ENCODE measurements at places on chromosomes 12 and 14.
A peak's percentile ranks its signal among the peaks of the same experiment; 100 is the strongest.

DNA sequence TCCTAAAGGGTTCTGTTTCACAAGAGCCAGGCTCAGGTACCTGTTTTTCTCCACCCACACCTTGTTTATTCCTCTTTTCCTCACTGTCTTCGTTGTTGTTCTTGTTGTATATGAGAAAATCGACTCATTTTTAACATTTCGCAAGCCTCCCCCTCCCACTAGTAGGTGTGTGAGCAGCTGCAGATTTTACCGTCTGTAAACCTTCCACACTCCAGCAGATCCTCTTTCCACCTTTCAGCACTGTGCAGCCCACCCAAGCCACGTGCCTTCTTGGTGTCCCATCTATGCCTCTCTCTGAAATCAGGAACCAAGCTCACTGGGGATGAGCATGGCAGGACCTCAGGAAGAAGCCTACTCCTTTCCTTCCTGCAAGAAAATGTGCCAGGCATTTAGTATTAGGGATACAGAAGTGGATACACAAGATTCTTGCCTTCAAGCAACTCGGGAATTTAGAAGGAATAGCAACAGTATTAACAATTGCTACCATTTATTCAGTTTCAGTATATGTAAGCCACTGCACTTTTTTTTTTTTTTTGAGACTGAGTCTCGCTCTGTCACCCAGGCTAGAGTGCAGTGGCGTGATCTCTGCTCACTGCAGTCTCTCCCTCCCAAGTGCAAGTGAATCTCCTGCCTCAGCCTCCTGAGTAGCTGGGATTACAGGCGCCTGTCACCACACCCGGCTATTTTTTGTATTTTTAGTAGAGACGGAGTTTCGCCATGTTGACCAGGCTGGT lies 113.6 kb downstream of the CHST11 start:
- no peak for DNase-seq

GRCh38 chr12:124888260-124888659 lies 24.6 kb upstream of the SCARB1 start:
- DNase-seq = no peak

DNA sequence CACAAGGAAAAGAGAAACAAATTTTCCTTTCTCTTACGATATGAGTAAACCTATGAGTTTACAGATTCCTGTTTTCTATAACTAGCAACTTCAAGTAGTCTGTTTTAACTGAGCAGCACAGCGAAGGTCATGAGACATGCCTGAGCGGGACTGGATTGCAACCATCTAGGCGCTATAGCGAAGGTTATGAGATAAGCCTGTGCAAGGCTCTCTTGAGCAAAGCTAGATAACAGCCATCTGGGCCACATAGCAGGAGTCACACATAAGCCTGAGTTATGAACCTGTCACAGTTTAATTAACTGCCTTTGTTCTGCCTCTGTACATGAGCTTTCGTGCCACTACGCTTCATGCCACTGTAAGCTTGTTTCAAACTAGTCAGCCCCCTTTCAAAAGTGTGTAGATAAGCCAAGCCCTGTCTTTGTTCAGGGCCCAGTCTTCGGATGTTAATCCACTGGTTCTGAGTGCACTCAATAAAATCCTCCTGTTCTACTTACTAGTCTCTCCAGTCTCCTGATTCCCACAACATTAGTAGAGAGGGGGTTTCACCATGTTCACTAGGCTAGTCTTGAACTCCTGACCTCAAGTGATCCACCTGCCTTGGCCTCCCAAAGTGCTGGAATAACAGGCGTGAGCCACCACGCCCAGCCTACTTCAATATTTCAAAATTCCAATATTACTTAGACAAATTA lies 47.1 kb downstream of the SEC23A start:
- DNase-seq = no peak

- no peak for DNase-seq
Observed at GRCh38 chr12:100169345-100169744, 26.7 kb upstream of the BLTP3B start.

GRCh38 chr14:64573109-64573508 lies 23.3 kb downstream of the PPP1R36 start:
- DNase-seq = no peak

GRCh38 chr12:115504306-115505290 lies 772.9 kb downstream of the MED13L start:
- DNase-seq = no peak

DNA sequence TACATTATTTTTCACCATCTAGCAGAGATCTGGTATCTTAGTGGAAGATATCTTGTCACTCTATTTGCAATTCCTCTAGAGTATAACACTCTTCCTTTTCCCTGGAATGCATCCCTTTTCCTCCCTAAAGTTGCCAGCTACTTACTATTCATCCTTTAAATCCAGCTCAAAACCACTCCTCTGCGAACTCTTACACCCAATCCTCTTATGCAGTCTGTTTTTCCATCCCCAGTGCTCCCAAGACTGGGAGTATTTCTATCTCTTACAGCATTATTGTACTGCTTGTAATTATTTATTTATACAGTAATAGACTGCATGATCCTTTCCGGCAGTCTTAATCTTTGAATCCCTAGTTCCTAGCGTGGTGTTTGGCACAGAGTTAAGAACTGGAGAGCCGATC lies 2.9 kb upstream of the SRGAP1 start:
- DNase-seq = no peak

GRCh38 chr12:22529281-22530060 lies 14.9 kb downstream of the C2CD5 start:
- DNase-seq = no peak

DNA sequence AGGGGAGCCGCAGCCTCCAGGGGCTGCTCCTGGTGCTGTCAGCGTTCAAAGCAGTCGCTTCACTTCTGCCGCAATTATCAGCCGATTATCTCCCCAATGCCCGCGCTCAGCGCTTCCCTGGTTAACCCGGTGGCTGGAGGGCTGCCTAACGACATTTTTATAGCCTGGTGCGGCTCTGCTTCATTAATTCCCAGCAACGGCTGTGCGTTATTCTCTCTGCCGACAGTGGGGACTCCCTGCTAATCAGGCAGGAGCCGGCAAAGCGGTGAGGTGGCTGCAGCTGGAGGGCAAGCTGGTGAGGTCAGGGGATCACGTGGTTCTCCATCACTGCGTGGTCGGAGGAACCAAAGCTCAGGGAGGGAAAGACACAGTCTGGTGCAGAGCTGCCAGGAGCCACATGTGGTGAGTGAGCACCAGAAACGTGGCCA lies 62.9 kb downstream of the GLRX5 start:
- DNase-seq = peak; percentile 4

DNA sequence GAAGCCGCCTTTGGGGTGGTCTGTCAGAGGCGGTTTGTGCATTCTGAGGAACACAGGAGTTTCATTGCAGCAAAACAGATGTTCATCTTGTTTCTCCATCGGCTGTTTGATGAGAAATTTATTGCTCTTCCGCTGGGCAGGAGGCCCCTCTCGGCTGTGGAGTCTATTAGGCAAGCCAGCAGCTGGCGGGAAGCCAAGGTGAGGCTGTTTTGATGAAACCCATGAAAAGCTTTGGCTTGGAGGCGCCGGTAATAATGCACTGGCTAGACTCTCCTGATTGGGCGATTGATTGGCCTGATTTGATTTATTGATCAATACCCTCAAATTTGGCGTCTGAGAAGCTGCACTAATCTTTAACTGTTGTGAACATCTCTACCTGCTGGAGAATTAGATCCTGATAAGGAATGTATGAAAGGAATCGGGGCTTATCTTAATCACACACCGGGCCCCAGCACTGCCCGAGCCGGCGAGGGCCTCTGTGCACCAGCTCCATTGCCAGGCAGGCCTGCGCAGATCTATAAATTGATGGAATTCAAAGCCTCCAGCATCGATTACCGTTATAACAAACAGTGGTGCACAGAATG lies 187.7 kb downstream of the PHETA1 start:
- no peak for DNase-seq

- no peak for DNase-seq
Observed at GRCh38 chr12:32917094-32917611, 20.6 kb upstream of the PKP2 start.

- DNase-seq = no peak
Observed at GRCh38 chr12:69688021-69688420, 11.1 kb downstream of the BEST3 start.

DNA sequence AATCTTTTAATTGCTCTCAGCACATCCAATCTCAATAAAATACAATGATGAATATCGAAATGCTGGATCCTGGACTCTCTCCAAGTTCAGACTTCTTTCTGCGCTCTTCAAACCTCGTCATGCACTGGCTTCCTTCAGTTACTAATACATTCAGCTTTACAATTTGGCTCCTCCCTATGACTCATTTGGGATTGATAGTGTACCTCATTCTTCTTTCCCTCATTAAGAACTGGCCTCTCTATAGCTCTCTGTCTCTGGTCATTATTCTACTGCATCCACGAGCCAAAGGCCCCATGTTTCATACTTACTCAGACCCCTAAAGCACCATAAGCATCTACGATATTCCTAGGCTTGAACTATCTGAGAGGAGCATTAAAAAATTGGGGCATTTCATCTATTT lies 4.9 kb downstream of the TSPAN8 start:
- DNase-seq = no peak

- DNase-seq = no peak
Observed at GRCh38 chr14:95320078-95320895, 579 bp upstream of the CLMN start.

All from activated CD4-positive, alpha-beta T cell treated with anti-CD3 and anti-CD28 coated beads, Interleukin-2, amount 50 U/mL, for 48 hours (primary cell).